ENCODE measurements at places on chromosomes 4 and X. TPM values are rescaled to one million over a fixed set of nuclear protein-coding genes. Genes with fewer than 3 reads are reported as not detected.

- H3K27me3 ChIP-seq, result no peaks in the 10 kb centered on the region
- DNase-seq, result no peak
- H3K4me3 ChIP-seq, result no peak overlapping the region
Observed at GRCh38 chr4:102736636-102737549, 23.9 kb downstream of the MANBA start.

GRCh38 chrX:124250835-124251437 lies 81.5 kb upstream of the TEX13D start:
- no peak overlapping the region for H3K27ac ChIP-seq
- H3K4me1 ChIP-seq, result no peaks in the 10 kb centered on the region
- DNase-seq, result no peak
- H3K36me3 ChIP-seq, result no peaks in the 10 kb centered on the region
- H3K4me3 ChIP-seq, result no peak overlapping the region
- no peaks in the 10 kb centered on the region for H3K27me3 ChIP-seq

- H3K36me3 ChIP-seq, result no peaks in the 10 kb centered on the region
- H3K27ac ChIP-seq, result no peak overlapping the region
- no peaks in the 10 kb centered on the region for H3K27me3 ChIP-seq
- H3K4me1 ChIP-seq, result no peaks in the 10 kb centered on the region
Observed at GRCh38 chrX:1108501-1109445, 103.7 kb downstream of the CRLF2 start.

- peak overlapping the region; percentile 92 for H3K27ac ChIP-seq
- no peaks in the 10 kb centered on the region for H3K4me1 ChIP-seq
- no peaks in the 10 kb centered on the region for H3K27me3 ChIP-seq
Observed at GRCh38 chr4:39043058-39043860, 11.1 kb upstream of the TMEM156 start.

DNA sequence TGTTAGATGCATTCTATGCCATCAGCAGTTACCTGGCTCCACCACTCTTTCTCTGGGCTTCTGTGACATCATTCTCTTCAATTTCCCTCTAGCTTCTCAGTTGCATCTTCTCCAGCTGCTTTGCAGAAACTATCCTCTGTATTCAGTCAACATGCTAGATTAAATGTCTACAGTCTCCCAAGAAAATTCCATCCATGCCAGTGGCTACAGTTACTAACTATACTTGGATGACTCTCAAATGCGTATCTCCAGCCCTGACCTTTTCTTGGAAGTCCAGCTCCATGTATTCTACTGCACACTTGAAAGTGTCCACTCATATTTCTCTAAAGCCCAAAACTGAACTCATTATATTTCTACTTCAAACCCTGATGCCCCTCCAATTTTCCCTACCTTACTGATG lies 232.3 kb upstream of the TENM3 start:
- H3K4me3 ChIP-seq, result no peak overlapping the region
- no peaks in the 10 kb centered on the region for H3K4me1 ChIP-seq
- no peak for DNase-seq
- no peaks in the 10 kb centered on the region for H3K36me3 ChIP-seq

GRCh38 chr4:139962130-139962684 lies 191.8 kb downstream of the MAML3 start:
- H3K27me3 ChIP-seq, result no peaks in the 10 kb centered on the region
- H3K36me3 ChIP-seq, result no peaks in the 10 kb centered on the region
- peak overlapping the region; percentile 45 for H3K27ac ChIP-seq
- H3K4me3 ChIP-seq, result no peak overlapping the region
- peaks cover 13% of the 10 kb centered on the region for H3K4me1 ChIP-seq

GRCh38 chr4:156642161-156642560 lies 329.4 kb downstream of the PDGFC start:
- no peaks in the 10 kb centered on the region for H3K4me1 ChIP-seq
- no peaks in the 10 kb centered on the region for H3K36me3 ChIP-seq
- no peak overlapping the region for H3K4me3 ChIP-seq

- H3K4me1 ChIP-seq, result peaks cover under 1% of the 10 kb centered on the region
- H3K36me3 ChIP-seq, result no peaks in the 10 kb centered on the region
- no peak overlapping the region for H3K4me3 ChIP-seq
- H3K27ac ChIP-seq, result no peak overlapping the region
- no peaks in the 10 kb centered on the region for H3K27me3 ChIP-seq
Observed at GRCh38 chr4:141642711-141643110, 6.3 kb downstream of the IL15 start.

GRCh38 chr4:140343303-140343702 lies 30.1 kb upstream of the SCOC start:
- H3K27ac ChIP-seq, result no peak overlapping the region
- H3K27me3 ChIP-seq, result no peaks in the 10 kb centered on the region
- no peaks in the 10 kb centered on the region for H3K4me1 ChIP-seq
- no peaks in the 10 kb centered on the region for H3K36me3 ChIP-seq
- no peak overlapping the region for H3K4me3 ChIP-seq

GRCh38 chrX:123408821-123409737 lies 225.0 kb downstream of the GRIA3 start:
- H3K4me3 ChIP-seq, result no peak overlapping the region
- H3K27ac ChIP-seq, result no peak overlapping the region
- DNase-seq, result no peak

DNA sequence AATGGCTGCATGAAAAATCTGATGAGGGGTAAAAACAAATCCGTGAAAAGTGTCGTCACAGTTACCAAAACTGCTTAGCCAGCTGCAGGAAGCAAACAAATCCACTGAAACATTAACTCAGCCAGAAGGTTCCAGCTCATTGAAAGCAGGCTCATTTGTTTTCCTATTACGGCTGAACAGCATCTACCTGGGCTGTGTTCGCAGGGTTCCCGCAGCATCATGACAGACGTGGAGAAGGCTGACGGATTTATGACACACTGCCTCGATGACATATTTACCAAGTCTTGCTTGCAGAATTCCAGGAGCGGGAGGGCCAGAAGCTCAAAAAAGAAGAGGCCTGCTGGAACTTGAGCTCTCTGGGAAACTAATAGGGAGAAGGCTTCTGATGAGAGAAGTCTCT lies 781.1 kb downstream of the RAB28 start:
- no peak overlapping the region for H3K4me3 ChIP-seq
- DNase-seq, result no peak
- no peaks in the 10 kb centered on the region for H3K27me3 ChIP-seq
- H3K36me3 ChIP-seq, result no peaks in the 10 kb centered on the region
- no peak overlapping the region for H3K27ac ChIP-seq

GRCh38 chrX:72027914-72028307 lies 103.8 kb downstream of the RTL5 start:
- no peak for DNase-seq
- no peaks in the 10 kb centered on the region for H3K27me3 ChIP-seq
- H3K27ac ChIP-seq, result no peak overlapping the region
- H3K4me3 ChIP-seq, result no peak overlapping the region

DNA sequence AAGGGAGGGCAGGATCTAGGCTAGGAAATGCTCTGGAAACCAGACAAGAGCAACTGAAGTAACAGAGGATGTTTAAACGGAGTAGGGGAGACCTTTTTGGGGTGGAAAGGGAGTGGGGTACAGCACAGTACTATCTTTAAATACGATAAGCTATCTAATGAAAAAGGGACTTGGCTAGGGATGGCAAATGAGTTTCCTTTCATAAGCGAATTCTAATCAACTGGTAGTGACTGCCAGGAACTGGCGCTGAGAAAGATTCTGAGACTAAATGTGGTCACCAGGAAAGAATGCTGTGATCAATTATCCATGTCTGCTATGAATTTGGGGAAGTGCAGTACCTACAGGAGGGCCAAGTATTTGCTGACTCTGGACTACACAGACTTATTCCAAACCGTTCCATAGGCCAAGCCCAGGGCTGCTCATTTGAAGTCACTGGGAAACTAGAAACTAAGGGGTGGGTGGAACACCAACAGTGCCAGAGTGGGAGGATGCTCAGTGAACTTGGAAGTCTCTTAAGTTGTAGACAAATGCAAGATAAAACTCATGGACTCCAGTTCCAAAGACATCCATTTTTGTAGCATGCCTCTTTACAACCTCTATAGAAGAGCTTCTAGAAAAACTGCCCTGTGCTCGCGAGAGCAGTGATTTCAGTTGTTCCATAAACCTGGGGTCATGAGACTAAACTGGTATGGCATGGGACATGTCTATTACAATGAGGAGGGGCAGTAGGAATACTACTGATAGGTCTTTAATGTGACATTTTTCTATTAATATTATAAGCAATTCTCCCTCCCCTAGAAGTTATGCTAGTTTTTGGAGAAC lies 2.0 kb downstream of the TRAPPC2 start:
- no peak for DNase-seq
- no peaks in the 10 kb centered on the region for H3K27me3 ChIP-seq
- no peak overlapping the region for H3K4me3 ChIP-seq
- no peaks in the 10 kb centered on the region for H3K36me3 ChIP-seq
- H3K4me1 ChIP-seq, result peaks cover 10% of the 10 kb centered on the region

GRCh38 chr4:40206426-40206825 lies 9.6 kb downstream of the RHOH start:
- DNase-seq, result no peak
- no peaks in the 10 kb centered on the region for H3K27me3 ChIP-seq
- no peaks in the 10 kb centered on the region for H3K36me3 ChIP-seq
- peaks cover 63% of the 10 kb centered on the region for H3K4me1 ChIP-seq
- H3K4me3 ChIP-seq, result peak overlapping the region; percentile 33
- peak overlapping the region; percentile 23 for H3K27ac ChIP-seq

DNA sequence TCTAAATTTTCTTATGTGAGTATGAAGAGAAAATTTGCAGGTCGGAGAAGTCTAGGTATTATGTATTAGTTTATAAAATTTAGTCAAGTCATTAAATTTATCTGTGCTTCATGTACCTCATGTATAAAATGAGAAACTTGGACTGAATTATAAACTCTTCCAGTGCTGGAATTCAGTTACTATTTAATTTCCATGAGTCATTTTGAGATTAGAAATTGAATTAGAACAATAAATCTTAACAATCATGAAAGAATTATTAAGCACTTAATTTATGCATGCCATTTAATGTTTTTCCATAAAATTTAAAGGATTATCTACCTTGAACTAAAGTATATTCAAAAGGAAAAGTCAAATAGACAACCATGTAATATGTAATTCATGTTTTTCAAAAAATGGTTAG lies 195.8 kb downstream of the MAD2L1 start:
- DNase-seq, result no peak
- no peaks in the 10 kb centered on the region for H3K4me1 ChIP-seq
- H3K36me3 ChIP-seq, result no peaks in the 10 kb centered on the region
- H3K27ac ChIP-seq, result no peak overlapping the region
- H3K27me3 ChIP-seq, result no peaks in the 10 kb centered on the region

GRCh38 chr4:20323991-20324390 lies 72.3 kb downstream of the SLIT2 start:
- H3K36me3 ChIP-seq, result no peaks in the 10 kb centered on the region
- no peak overlapping the region for H3K4me3 ChIP-seq
- no peak overlapping the region for H3K27ac ChIP-seq
- no peaks in the 10 kb centered on the region for H3K4me1 ChIP-seq
- DNase-seq, result no peak

GRCh38 chrX:24692305-24692704 lies 1.4 kb upstream of the POLA1 start:
- H3K36me3 ChIP-seq, result no peaks in the 10 kb centered on the region
- DNase-seq, result no peak
- no peak overlapping the region for H3K4me3 ChIP-seq
- H3K4me1 ChIP-seq, result no peaks in the 10 kb centered on the region
- no peaks in the 10 kb centered on the region for H3K27me3 ChIP-seq

DNA sequence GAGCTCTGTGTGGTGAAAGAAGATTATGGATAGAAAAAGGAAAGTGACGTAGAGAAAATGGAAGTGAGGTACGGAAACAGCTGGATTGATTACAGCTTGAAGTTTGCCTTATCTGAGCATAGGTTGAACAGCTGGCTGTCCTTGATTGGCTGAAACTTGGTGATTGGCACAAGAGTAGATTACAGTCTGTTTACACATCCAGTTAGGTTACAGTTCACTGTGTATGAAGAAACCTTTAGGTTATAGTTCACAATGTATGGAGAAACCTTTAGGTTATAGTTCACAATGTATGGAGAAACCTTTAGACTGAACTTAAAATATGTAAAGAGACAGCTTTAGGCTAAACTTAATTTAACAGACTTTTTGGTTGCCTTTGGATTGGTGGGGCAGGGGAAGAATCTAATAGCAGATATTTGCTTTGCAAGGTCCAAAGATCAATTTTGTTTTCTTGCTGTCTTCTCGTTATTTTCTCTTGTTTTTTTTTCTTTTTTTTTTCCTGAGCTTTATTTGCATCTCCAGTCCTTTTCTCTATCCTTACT lies 15.6 kb upstream of the ART3 start:
- no peak overlapping the region for H3K27ac ChIP-seq
- no peaks in the 10 kb centered on the region for H3K36me3 ChIP-seq
- no peak overlapping the region for H3K4me3 ChIP-seq
- peaks cover 6% of the 10 kb centered on the region for H3K27me3 ChIP-seq
- no peak for DNase-seq
- no peaks in the 10 kb centered on the region for H3K4me1 ChIP-seq

ZDHHC15 gene
- 6.7 TPM for polyA plus RNA-seq

RENBP gene
- polyA plus RNA-seq, result 5.9 TPM

INTS6L gene
- polyA plus RNA-seq, result 37.9 TPM

PRDM5 gene
- polyA plus RNA-seq, result 32.2 TPM

NUP62CL gene
- 4.6 TPM for polyA plus RNA-seq

RAB41 gene
- 1.4 TPM for polyA plus RNA-seq

Data from left lung (tissue), 14 donors.